Natural killer cell treated with Interleukin-12 subunit alpha and Interleukin-12 subunit beta and Interleukin-15 and Interleukin-18, amount 100 ng/mL, for 72 hours (primary cell): ENCODE measurements at places on chromosomes 3 and 15. TPM values are rescaled to one million over a fixed set of nuclear protein-coding genes. Genes with fewer than 3 reads are reported as not detected.

DNA sequence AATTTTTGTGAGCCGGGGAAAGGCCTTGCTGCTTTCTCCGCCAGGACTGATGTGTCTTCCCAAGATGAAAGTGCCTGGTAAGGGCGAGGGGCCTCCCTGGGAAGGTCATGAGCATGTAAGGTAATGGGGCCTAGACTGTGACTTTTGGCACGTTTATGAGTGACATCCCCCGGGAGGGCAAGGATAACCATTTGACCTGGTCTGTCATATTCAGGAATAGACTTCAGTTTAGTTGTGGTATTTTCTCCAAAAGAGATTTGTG lies 631 bp upstream of the CNBP start:
- peaks cover 21% of the 10 kb centered on the region for H3K36me3 ChIP-seq
- H3K27me3 ChIP-seq = no peaks in the 10 kb centered on the region
- no peak for DNase-seq
- peak overlapping the region; percentile 87 for H3K27ac ChIP-seq

- DNase-seq = no peak
- H3K4me3 ChIP-seq = no peak overlapping the region
- no peaks in the 10 kb centered on the region for H3K36me3 ChIP-seq
Measured at GRCh38 chr3:9944271-9944670, 7.9 kb downstream of the PRRT3 start.

GRCh38 chr15:47725906-47726305 lies 8.6 kb downstream of the SEMA6D start:
- H3K27me3 ChIP-seq = peaks cover 31% of the 10 kb centered on the region
- H3K27ac ChIP-seq = no peak overlapping the region
- DNase-seq = no peak
- no peak overlapping the region for H3K4me3 ChIP-seq
- no peaks in the 10 kb centered on the region for H3K4me1 ChIP-seq

GRCh38 chr15:78932258-78932808 lies 12.5 kb downstream of the CTSH start:
- H3K27ac ChIP-seq = no peak overlapping the region
- H3K27me3 ChIP-seq = no peaks in the 10 kb centered on the region
- no peak overlapping the region for H3K4me3 ChIP-seq
- no peaks in the 10 kb centered on the region for H3K36me3 ChIP-seq

GRCh38 chr15:73937726-73938125 lies 11.5 kb downstream of the LOXL1 start:
- DNase-seq = no peak
- H3K27ac ChIP-seq = no peak overlapping the region
- no peaks in the 10 kb centered on the region for H3K27me3 ChIP-seq
- H3K4me1 ChIP-seq = peaks cover 9% of the 10 kb centered on the region

Gene ABHD10
- total RNA-seq = 27.2 TPM

Gene RABL3
- 19.5 TPM for total RNA-seq

Gene AADACL2
- not detected for total RNA-seq

Gene KCNMB3
- total RNA-seq = 2.1 TPM
